ENCODE measurements at places on chromosomes 12 and 14. TPM values are rescaled to one million over a fixed set of nuclear protein-coding genes. Genes with fewer than 3 reads are reported as not detected.

Gene EIF2S3B
- 2.6 TPM for total RNA-seq

Gene ANAPC5
- total RNA-seq: 144 TPM

Gene LALBA
- not detected for total RNA-seq

Gene MARK3
- 99.4 TPM for total RNA-seq

Gene RAD9B
- total RNA-seq: 0.19 TPM

Gene ASB2
- not detected for total RNA-seq

Gene OTX2
- total RNA-seq: not detected

Gene BATF
- 2.9 TPM for total RNA-seq

Gene ADAM21
- 0.19 TPM for total RNA-seq

Gene HCAR1
- total RNA-seq: under 0.01 TPM

Gene TMEM30B
- total RNA-seq: 0.33 TPM

Gene HOXC13
- total RNA-seq: not detected

Gene ERC1
- total RNA-seq: 34.7 TPM

Gene TM9SF1
- 53.6 TPM for total RNA-seq

Gene BMP4
- 103 TPM for total RNA-seq

Gene GALNT8
- 0.33 TPM for total RNA-seq

Gene OASL
- 0.19 TPM for total RNA-seq

Gene TRPV4
- 4.6 TPM for total RNA-seq

Gene ANO6
- total RNA-seq: 104 TPM

Gene SLC5A8
- not detected for total RNA-seq

Gene IFNG-AS1
- total RNA-seq: not detected

Gene GIT2
- 57.5 TPM for total RNA-seq

Gene LRTM2
- 0.10 TPM for total RNA-seq

Gene SYCP3
- total RNA-seq: 0.67 TPM

All from vein endothelial cell (primary cell).